ENCODE measurements at places on chromosomes 5 and 9.

- DNase-seq: no peak
Observed at GRCh38 chr5:43592363-43592762, 10.6 kb upstream of the NNT start.

- DNase-seq: no peak
Observed at GRCh38 chr9:37511016-37512010, 25.6 kb downstream of the POLR1E start.

GRCh38 chr9:92392690-92393089 is 11.7 kb downstream of the OGN start:
- DNase-seq: no peak

DNA sequence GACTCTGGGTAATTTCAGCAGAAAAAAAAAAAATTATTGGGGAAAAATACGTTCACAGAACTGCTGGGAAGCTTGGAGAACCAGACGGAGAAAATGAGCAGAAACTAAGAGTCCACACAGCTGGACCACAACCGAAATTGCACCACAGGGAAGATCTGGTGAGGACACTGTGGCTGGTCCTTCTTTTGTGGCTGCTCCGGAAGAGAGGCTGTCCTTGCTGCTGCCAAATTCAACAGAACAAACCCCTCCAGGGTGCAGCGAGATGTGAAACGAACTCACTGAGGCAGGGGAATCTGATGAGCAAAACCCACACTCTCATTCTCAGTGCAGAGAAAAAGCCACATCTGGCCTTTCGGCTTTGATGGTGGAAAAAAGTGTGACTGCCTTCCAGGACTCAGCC is 200.0 kb downstream of the ACTL7B start:
- no peak for DNase-seq

DNA sequence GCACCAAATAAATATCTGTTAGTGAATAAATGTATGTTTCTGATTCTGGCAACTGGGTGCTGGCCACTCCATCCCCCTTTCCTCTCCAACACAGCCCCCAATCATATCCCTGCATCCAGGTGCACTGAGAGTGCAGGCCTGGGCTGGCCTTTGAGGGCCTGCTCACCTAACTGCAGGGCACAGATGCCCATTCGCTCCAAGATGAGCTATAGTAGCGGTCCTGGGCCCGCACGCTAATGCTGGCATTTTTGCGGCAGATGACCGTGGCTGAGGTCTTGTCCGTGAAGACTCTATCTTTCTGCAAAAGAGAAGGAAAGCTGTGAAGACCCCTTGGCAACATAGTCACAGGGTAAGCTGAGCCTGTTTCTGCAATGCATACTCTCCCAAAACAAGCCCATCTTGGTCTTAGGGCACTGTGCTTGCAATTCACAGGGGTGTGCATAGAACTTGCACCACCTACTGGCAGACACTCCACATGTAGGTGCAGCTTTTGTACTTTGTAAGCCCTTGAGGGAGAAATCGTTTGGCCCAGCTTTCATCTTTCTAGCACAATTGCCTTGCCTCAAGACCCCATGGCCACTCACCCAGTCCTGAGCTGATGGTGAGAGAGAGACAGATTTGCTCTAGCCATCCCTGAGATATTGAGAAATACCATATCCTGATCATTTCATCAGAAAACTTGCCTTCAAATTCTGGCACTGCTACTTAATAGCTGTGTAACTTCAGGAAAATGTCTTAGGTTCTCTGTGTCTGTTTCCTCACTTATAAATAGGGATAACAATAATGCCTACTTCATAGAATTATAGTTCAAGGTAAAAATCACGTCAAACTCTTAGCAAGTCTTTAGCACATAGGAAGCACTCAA is 13.5 kb downstream of the IL12B start:
- peak; percentile 25 for DNase-seq

GRCh38 chr9:129387822-129388221 is 209.8 kb upstream of the IER5L start:
- no peak for DNase-seq

GRCh38 chr9:81886665-81887064 is 41.6 kb upstream of the SPATA31D4 start:
- DNase-seq: no peak

DNA sequence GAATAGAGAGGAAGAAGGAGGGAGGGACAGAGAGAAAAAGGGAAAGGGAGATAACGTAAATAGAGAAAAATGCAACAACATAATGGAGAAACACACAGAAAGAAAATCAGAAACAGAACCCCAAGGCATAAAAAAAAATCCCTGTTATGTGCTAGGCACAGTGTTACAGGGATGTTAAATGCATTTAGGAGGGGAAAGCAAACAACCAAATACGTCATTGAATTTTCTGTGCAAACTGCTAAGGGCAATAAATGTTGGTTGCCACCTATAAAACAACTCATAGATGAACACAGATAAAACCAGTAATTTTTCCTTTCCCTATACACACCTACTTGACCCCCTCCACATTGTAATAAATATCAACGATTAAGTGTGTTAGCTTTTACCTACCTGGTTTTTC is 51.3 kb upstream of the ASTN2 start:
- DNase-seq: no peak

GRCh38 chr9:105418588-105419500 is 29.0 kb upstream of the FSD1L start:
- DNase-seq: no peak

- DNase-seq: no peak
Observed at GRCh38 chr5:127893232-127893631, 190.0 kb downstream of the CCDC192 start.

- DNase-seq: no peak
Observed at GRCh38 chr5:74667396-74667795, 17.6 kb upstream of the HEXB start.

DNA sequence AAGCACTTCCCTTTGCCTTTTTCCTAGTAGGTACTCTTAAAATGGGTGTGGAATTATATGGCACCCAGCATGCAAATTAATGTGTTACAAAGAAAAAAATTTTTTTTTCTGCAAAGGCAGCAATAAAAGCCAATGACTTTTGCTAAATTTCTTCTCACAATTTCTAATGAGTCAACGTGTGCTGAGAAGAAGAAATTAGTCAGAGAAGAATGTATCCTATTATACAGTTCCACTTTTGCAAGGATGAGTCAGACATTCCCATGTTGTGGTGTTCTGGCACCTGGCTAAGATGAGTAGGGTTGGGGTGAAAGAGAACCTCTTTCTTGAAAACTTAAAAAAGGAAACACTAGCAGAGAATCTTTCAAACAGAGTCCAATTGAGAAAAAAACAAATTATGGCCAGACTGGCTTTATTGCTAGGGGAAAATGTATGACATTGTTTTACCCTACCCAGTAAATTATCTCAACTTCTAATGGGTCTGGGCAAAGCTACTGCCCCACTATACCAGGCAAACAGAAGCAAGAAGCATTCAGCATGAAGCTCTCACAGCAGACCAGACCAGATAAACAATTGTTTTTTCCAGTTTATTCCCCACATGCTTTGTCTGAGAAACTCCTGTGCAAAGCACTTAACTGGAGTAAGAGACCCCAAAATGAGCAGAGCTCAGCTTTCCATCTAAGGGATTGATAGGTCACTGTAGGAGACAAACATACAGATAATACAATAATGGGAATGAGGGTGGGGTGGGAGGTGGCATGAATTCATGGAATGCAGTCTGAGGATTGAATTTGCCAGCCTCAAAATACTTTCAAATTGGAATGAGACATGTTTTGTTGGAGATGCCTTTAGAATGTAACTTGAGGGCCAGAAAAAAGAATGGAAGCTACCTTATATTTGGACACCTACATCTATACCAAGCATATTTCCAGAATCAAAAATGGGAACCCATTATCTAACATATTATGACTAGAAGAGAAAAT is 220.8 kb upstream of the RFX3 start:
- no peak for DNase-seq

DNA sequence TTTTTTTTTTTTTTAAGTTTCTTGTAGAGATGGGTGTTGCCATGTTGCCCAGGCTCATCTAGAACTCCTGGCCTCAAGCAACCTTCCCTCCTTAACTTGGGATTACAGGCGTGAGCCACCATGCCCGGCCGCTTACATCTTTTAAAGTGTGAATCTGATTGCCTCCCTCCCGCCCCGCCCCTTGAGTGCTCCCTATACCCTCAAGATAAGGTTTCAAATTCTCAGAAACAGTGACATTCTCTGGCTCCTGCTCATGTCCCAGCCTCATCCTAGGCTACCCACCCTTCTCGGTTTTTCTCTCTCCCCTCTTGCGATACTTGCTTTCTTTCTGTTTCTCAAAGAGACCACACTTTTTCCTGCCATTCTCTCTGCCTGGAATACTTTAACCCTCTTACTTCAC is 12.4 kb downstream of the MORN5 start:
- no peak for DNase-seq

DNA sequence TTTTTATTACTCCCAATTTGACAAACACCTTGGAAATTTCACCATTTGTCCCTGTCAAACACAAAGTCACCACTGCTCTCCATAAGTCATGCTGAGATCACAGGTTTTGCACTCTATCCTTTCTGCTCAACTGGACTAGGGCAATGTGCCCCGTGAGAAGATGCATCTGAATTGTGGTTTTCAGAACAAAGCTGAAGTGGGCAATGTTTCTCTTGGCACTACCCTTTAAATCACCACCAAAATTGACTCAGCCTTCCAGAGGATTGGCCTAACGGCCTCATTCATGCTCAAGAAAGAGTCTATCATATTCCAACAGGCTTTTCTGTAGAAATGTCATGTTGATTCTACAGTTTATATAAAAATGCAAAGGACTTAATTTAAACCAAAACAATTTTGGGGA is 81.0 kb upstream of the TRIO start:
- no peak for DNase-seq

DNA sequence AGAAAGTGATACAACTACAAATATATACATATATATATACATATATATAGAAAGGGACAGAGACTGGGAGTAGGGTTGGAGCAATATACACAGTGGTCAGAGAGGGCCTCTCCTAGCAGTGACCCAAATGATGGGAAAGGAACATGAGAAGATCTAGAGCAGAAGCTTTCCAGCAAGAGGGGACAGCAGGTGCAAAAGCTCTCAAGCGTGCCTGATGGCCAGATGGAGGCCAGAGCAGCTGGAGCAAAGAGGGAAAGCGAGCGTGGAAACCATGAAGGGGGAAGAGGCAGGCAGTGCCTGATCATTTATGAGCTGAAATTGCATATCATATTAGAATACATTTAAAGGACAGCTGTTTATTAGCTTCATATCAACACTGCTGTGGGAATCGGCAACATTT is 7.6 kb upstream of the GRPEL2 start:
- DNase-seq: no peak

All from activated naive CD4-positive, alpha-beta T cell (primary cell).